ENCODE measurements at places on chromosomes 6 and 20.

DNA sequence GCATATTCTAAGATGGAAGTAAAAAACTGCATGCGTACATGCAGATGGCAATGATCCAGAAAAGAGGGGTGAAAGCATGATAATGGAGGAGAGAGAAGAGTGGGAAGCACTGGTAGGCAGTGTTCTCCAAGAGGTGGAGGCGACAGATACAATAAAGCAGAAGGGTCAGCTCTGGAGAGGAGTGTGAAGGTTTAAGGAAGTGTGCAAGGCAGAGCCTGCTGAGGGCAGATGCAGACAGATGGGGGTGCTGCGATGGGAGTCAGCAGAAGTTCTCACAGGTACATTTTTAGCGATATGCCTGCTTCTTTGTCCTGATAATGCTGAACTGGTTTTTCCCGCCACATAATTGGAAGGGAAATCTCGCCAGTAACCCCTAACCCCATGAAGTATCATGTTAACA lies 81.1 kb upstream of the C6orf118 start:
- DNase-seq, result no peak

GRCh38 chr6:88167352-88167937 lies 1.3 kb upstream of the CNR1 start:
- no peak for DNase-seq

DNA sequence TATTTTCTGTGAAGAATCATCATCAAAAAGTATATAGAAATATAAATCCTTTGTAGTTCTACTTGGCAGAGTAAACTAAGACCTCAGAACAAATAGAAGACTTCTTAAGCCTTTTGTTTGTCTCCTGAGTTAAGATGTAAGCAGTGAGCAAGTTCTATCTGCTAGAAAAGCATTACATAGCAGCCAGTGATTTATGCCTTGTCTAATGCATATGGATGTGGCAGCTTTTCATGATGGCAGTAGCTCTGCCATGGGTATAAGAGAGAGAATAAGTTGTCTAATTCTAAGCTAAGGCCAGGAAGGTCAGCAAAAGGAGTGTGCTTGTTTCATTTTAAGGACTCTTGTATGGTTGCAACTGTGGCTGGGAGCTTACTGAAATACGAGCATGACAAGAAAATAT lies 920.2 kb downstream of the GRIK2 start:
- DNase-seq, result no peak

DNA sequence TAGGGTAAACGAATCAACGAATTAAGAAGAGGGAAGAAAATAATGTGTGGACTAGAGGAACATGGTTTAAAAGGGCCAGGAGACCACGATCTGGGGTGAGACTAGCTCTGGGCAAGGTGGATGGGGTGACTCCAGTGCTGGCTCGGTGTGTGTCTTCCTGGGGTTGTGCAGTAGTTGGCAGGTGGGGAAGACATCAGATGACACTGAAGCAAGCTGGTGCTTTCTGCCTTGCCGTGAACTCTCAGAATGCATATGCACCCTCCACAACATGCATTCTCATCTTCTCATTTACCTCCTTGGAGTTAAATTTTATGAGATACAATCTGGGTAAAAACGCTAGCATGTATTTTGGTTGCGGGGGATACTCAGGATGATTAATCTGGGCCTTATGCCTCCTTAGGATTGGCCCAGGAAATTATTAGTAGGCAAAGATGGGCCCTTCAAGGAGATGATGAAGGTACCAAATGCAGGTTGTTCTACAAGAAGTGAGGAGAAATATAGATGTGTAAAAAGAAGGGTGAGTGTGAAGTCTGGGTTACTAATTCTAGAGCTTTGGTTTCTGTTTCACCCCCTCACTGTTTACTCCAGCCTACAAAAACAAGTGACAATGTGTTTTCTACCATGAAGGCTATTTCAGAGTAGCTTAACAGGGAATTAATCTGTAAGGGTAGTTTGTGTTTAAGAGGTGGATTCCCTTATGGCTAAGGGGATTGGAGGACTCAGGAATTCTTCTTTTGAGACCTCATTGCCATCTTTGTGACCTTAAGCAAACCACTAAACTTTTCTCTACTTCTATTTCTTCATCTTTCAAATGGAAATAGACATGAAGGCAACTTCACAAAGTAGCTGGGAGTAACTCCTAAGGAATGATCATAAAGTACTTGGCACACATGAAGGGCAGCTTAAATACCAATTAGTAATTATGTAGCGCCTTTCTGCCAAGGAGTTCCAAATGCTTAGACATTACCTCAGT lies 71.0 kb upstream of the SUPT3H start:
- no peak for DNase-seq

- DNase-seq, result no peak
Measured at GRCh38 chr20:63067266-63067635, 60.5 kb upstream of the BHLHE23 start.

Data from fibroblast of lung (primary cell).